ENCODE measurements at places on chromosomes 11 and 22.

- DNase-seq, result no peak
Measured at GRCh38 chr11:35748644-35749043, 86.1 kb downstream of the TRIM44 start.

DNA sequence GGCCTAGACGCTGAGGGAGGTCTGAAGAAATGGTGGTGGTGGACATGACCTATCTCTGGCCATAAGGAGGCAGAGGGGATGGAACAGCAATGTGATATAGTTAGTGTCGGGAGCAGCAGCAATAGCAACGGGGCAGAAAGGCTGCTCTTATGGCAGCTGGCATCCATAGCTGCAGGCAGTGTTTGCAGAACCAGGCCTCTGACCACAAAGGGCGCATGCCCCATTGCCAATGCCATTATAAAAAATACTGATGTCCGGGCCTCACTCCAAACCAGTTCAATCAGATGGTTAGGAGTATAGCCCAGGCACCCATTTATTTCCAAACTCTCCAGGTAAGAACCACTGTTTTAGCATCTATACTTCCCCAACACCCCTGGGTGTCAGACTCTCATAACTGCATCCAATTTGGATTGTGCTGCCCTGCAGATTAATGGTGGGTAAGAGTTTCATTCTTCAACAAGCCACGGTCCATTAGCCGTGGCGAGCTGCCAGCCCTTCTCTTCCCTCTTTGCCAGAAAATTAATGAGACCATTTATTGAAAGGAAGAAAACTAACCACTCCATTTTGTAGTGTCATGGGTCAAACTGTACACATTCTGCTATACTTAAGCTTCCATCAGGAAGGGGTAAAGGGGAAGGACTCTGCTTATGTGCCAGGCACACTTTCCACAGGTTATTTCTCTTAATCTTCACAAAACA, 72.8 kb upstream of the SPON1 start:
- DNase-seq, result no peak

DNA sequence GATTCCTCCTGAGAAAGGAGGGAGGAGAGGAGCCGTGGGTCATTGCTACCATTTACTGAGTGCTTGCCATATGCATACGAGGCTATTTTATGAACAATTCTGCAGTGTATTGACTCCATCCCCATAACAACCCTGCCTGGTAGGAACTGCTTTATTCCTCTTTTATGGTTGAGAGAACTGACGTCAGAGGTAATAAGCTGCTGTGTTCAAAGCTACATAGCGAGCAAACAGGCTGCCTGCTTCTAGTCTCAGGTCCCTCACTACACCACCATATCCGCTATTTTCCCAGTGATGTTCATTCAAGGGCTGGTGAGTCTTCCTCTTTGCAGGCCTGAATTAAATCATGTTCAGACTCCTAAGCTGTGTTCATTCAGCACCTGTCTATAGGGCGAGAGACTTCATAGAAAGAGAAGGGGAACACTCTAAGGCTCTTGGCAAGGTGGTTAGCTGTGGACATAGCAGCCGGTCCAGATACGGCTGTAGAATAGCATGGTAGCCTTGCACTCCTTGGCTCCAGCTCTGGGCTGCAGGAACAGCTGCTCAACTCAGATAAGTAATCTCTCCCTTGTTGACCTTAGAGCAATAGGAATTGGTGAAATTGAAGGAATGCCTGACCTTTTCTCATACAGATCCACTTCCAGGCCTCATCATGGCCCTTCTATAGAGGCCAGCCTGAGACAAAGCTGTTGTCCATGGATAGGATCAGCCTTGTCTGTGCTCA, 82.6 kb downstream of the MICAL2 start:
- no peak for DNase-seq

GRCh38 chr22:39287076-39287725, 32.2 kb downstream of the RPL3 start:
- no peak for DNase-seq

- DNase-seq, result no peak
Measured at GRCh38 chr11:59767225-59767611, 12.0 kb downstream of the STX3 start.

GRCh38 chr11:87573708-87574107, 536.0 kb downstream of the TMEM135 start:
- no peak for DNase-seq

DNA sequence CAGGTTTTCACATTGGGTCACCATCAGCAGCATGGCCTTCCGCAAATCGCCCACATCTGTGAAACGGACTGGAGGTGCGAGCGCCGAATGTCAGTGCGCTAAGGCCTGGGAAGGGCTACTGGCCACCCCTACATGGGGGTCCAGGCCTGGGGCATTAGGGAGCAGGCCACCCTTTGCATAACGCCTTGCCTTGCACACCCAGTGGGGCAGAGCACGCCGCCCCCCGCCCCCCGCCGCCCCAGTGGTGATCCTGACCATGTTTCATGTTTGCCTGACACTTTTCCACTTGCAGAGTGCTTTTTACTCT, 2.6 kb downstream of the GRK2 start:
- no peak for DNase-seq

GRCh38 chr22:21995660-21996059, 13.1 kb upstream of the TOP3B start:
- DNase-seq, result no peak

DNA sequence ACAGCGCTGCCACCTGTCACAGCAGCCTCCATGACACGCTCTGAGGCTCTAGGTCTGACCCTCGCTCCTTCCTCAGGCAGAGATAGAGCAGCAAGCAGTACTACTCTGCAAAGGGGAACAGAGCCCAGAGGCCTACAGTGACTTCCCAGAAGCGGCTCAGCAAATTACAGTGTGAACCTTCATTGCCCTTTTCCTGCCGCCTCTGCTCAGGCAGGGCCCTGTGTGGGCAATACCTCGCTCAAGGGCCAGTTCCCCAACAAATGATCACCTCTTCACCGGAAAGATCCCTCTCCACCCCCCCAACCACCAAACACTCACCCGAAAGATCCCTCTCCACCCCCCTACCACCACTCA, 12.3 kb downstream of the KIAA0930 start:
- no peak for DNase-seq

Data from activated T-cell treated with anti-CD3 and anti-CD28 coated beads, Interleukin-2, amount 50 U/mL, for 24 hours (primary cell).